ENCODE measurements at places on chromosomes 7 and 10. TPM values are rescaled to one million over a fixed set of nuclear protein-coding genes. Genes with fewer than 3 reads are reported as not detected.
A peak's percentile ranks its signal among the peaks of the same experiment; 100 is the strongest.

COL28A1 gene
- total RNA-seq: not detected

- H3K4me3 ChIP-seq: no peak overlapping the region
- no peaks in the 10 kb centered on the region for H3K27me3 ChIP-seq
- no peak overlapping the region for H3K27ac ChIP-seq
These were observed 7.1 kb upstream of the CELF2 start for GRCh38 chr10:11010582-11010981.

DNA sequence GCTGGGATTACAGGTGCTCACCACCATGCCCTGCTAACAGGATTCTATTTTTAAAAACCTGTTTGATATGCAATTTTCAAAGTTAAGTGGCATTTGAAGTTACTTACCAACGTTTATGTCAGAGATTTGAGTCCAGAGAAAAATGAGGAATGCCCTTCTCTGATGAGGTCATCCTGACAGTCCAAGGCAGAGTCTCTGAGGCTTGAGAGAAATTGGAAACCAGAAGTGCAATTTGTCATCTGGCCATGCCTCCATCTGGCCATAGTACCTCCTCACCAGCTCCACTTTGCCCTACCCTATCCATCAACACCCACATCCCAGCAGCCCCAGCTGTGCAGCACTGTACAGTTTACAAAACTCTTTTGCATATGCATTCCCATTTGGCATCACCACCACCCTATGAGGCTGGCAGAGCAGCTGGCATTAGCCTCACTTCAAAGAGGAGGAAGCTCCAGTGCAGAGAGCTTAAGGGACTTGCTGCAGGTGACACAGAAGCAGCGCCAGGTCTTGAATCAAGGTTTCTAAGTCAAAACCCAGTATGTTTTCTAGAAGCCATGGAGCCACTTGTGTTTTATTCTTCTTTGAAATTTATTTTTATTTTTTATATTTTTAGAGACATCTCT is 54.5 kb upstream of the PDZD8 start:
- no peak for DNase-seq
- no peak overlapping the region for H3K27ac ChIP-seq
- H3K27me3 ChIP-seq: no peaks in the 10 kb centered on the region
- H3K4me3 ChIP-seq: no peak overlapping the region
- H3K36me3 ChIP-seq: no peaks in the 10 kb centered on the region

DNA sequence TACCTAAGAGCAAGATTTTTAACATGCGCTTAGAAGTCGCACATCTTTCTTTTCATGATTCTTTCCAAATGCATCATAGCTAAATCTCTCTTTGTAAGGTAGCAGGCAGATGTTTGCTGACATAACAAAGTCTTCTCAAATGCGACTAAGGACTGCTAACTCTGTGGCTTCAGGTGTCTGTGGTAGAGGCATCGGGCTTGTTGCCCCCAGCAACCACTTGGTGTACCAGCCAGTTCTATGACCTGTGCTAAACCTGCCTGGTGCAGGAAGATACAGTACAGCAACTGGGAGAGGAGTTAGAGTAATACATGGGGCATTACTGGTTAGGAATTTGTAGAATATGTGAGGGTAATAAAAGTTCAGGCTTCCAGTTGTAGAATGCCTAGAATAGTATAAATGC is 654.1 kb downstream of the NRG3 start:
- H3K27me3 ChIP-seq: no peaks in the 10 kb centered on the region
- no peak overlapping the region for H3K4me3 ChIP-seq
- no peaks in the 10 kb centered on the region for H3K36me3 ChIP-seq
- no peaks in the 10 kb centered on the region for H3K4me1 ChIP-seq
- no peak overlapping the region for H3K27ac ChIP-seq
- DNase-seq: no peak

DNA sequence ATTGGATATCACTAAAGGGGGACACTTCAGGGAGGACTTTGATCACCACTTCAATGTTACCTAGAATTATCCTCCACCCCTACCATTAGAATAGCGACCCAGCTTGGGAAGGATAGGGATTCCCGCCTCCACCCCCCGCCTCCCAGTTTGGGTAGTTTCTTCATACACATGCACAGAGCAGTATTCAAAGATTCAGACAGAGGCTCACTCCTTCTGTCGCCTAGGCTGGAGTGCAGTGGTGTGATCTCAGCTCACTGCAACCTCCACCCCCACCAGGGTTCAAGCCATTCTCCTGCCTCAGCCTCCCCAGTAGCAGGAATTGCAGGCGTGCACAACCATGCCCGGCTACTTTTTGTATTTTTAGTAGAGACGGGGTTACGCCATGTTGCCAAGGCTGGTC is 1166.1 kb downstream of the TYW1 start:
- no peak overlapping the region for H3K4me3 ChIP-seq
- no peaks in the 10 kb centered on the region for H3K4me1 ChIP-seq
- no peak overlapping the region for H3K27ac ChIP-seq

GRCh38 chr10:110597476-110597875 is 30.0 kb downstream of the SMC3 start:
- H3K36me3 ChIP-seq: peaks cover 13% of the 10 kb centered on the region
- no peaks in the 10 kb centered on the region for H3K27me3 ChIP-seq
- DNase-seq: no peak

DNA sequence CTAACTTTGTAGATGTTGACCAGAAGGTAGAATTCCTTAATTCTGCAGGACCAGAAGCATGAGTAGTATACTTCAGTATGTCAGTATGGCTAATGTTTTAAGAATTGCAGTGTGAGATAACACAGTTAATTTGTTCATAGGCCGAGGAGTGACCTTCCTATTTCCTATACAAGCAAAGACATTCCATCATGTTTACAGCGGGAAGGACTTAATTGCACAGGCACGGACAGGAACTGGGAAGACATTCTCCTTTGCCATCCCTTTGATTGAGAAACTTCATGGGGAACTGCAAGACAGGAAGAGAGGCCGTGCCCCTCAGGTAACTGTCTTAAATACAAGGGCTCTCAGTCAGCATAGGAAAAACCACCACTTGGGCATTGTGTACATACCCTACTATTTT is 7.2 kb downstream of the DDX21 start:
- no peak overlapping the region for H3K4me3 ChIP-seq
- H3K27ac ChIP-seq: no peak overlapping the region
- H3K27me3 ChIP-seq: no peaks in the 10 kb centered on the region
- no peaks in the 10 kb centered on the region for H3K4me1 ChIP-seq
- peaks cover 16% of the 10 kb centered on the region for H3K36me3 ChIP-seq

- no peak overlapping the region for H3K4me3 ChIP-seq
- H3K27ac ChIP-seq: no peak overlapping the region
- peaks cover 5% of the 10 kb centered on the region for H3K4me1 ChIP-seq
- no peaks in the 10 kb centered on the region for H3K36me3 ChIP-seq
- H3K27me3 ChIP-seq: no peaks in the 10 kb centered on the region
These were observed 6.3 kb downstream of the LIPJ start for GRCh38 chr10:88592906-88593305.

GRCh38 chr7:121395494-121395960 is 581 bp downstream of the FAM3C start:
- DNase-seq: no peak
- no peaks in the 10 kb centered on the region for H3K36me3 ChIP-seq
- H3K27ac ChIP-seq: peak overlapping the region; percentile 66
- H3K4me3 ChIP-seq: peak overlapping the region; percentile 69
- peaks cover 9% of the 10 kb centered on the region for H3K4me1 ChIP-seq
- H3K27me3 ChIP-seq: no peaks in the 10 kb centered on the region

Data from GM12878 (cell line).